ENCODE measurements at places on chromosomes 6 and 20.

GRCh38 chr20:31637660-31638059 lies at the start of gene COX4I2:
COX4I2 (plus strand) TSS chr20:31637912; CDS start chr20:31639018, 1,106 bp downstream.
- no peak for DNase-seq

DNA sequence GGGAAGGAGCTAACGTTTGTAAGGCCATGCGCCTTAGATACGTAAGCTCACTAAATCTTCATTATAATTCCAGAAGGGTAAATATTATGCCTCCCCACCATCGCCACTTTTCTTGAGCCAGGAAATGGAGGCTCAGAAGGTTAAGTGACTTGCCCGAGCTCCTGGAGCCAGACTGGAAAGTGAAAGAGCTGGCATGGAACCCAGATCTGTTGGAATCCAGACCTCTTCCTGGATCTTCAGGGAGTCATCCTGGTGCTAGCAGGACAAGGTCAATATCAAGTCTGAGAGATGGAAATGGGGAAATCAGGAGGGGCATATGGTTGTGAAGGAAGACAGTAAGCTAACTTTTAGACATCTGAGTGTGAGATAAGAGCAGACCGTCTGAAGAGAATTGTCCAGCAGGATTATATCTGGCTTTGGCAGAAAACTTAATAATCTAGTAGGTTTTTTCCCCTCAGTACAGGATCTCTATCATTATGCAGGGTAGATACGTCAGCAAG lies 6.2 kb downstream of the TMEM200A start:
- no peak for DNase-seq

DNA sequence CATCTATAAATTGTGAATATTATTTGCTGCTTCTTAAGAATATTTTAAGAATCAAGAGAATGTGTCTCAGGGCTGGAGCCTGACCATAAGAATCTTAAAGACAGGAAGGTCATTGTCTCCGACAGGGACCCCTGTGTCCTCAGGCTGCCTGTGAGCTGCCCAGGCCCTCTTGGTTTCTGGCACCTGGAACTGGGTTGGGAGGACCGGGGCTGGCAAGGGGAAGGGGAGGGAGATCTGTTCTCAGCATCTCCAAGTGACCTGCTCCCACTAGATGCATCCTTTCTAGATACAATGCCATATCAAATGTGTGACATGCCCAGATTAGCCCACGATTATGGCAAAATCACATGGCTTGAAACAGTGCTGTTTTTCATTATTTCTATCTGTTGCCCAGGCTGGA lies 110.5 kb downstream of the SCML4 start:
- no peak for DNase-seq

GRCh38 chr6:129860908-129861665 lies at the start of gene TMEM244:
TMEM244 (minus strand) TSS chr6:129861315; CDS start chr6:129861188, 127 bp downstream.
- no peak for DNase-seq

- DNase-seq, result peak; percentile 42
These were observed 143.4 kb downstream of the FAM83B start for GRCh38 chr6:54990001-54990400.

DNA sequence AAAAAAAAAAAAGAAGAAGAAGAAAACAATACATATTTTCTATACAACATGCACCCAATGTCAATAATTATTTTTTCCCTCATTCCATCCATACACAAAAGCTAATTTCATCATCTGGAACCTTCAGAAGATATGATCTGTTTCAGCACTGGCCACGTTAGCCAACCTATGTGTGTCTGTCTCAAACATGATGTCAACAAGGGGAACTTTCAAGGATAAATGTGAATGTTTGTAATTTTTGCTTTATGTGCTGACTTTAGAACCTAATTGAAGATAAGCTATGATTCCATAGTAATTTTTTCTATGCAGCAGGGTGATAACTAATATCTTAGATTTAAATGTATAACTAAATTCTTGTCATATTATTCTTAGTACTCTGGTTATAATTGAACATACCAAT lies 37.9 kb downstream of the IPCEF1 start:
- no peak for DNase-seq

DNA sequence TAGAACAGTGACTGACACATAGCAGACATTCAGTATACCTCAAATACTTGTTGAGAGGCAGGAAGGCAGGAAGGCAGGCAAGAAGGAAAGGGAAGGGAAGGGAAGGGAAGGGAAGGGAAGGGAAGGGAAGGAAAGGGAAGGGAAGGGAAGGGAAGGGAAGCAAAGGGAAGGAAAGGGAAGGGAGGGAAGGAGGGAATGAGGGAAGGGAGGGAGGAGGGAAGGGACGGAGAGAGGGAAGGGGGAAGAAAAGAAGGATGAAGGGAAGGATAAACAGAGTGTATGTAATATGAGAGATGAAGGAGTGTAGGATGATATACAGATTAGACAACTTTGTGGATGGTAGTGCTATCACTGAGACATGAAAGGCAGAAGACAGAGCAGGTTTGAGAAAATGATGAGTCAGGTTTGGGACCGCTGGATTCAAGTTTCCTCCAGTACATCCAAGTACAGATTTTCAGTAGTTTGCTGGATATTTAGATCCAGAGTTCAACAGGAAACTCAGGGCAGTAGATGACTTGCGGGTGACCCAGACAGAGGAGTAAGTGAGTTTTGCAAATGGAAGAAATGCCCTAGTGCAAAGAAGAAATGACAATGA lies 85.9 kb downstream of the MAFB start:
- DNase-seq, result no peak

DNA sequence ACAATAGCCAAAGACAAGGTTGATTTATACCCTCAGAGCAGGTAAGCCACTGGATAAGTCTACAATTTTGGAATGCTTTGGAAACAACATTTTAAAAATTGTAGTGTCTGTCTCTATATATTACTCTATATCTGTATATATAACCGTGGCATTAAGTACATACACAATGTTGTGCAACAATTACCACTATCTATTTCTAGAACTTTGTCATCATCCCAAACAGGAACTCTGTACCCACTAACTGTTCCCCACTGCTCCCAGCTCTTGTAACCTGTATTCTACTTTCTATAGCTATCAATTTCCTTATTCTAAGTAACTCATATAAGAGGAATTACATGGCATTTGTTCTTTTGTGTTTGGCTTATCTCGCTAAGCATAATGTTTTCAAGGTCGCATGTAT lies 78.2 kb upstream of the ASCC3 start:
- no peak for DNase-seq

- no peak for DNase-seq
These were observed 26.2 kb downstream of the TTBK1 start for GRCh38 chr6:43269273-43270007.

DNA sequence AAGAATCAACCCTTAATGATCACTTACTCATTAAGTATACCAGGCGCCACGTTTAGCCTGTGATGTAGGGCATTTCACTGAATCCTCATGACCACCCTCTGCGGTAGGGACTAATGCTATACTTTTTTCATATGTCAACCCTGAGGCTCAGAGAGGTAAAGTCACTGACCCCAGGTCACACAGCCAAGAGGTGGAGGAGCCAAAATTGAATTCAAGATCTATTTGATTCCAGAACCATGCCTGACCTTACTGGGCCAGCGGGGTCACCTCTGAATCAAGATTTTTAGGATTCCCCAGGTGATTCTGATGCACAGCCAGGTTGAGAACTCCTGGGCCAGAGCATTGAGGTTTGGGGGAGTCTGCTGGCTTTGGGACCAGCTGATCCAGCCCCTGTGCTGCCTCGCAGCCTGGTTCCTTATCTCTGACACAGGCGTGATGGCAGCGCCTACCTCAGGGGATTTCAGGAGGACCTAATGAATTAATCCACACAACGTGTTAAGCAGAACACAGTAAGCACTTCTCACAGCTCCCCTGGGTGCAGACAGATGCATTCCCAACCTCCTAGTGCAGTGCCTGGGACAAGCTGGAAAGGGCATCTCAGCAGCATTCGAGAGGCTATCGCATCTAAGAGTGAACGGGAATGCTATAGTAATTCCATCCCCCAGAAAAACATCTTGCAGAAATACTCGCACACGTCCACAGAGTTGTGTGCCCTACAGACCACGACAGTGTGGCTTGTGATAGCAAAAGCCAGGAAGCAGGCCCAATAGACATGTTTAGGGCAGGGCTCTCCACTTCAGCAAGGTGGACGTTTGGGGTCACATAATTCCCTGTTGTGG lies 101.4 kb upstream of the PTPN1 start:
- DNase-seq, result no peak

DNA sequence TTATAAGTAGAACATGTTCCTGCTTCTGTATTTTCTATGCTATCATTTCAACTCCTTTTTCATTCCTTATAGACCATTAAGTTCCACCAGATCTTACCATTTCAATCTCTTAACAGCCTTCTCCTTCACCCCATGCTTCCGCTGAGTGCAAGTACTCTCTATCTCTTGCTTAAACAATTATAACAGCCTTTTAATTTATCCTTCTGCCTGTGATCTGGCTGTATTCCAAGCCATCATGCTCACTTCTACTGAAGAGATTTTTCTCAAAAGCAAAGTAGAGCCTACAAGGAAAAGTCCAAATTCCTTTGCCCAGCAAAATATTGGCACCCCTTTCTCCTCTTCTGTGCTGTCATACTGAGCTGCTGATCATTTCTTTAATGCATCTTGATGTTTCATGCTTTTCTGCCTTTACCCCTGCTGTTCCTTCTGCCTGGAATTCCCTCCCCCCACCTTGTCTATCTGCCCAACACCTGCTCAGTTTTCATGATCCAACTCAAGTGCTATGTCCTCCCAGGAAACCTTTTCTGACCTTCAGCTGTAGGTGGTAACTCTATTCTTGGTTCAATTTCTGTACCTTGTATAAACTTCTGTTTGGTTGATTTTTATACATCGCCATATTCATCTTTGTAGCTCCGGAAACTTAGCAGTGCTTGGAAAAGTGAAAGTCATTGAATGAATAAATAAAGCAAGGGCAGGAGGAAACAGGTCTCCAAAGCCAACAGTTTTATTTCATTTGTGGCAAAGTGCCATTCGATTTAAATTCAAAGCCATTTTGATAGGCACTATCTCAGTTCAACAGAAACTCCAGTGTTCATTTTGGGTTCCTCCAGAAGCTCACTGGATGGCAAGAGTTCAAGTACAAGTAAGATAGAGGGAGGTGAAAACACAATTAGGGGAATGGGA lies 10.5 kb upstream of the BMP2 start:
- peak; percentile 85 for DNase-seq

DNA sequence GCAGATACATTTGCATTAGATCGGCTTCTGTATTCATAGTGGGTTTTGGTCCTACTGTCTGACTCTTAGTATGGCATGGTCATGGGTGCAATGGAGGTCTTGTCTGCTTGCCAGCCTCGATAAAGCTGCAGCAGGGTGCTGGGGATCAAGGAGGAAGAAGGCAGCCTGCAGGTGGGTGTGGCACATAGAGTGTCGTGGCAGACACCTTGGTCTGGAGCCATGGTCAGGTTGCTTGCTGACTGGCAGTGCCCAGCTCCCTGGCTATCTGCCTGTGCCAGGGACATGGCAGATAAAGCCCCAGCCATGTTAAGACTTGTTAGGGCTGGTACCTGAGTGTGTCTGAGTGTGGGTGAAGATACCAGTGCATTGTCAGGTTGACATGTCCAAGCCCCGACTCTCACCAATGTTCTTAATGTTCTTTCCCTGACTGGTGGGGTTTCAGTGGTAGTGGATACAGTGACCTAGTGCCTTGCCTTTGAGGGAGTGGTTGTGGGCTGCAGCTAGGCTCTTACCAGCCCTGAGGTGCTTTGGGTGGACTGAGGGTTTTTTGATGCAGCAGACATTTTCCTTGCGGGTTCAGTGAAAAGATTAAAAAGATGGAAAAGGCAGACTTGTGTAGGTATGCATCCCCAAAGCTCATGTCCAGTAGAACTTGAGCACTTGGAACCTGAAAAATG lies 1.8 kb downstream of the FAM83D start:
- peak; percentile 8 for DNase-seq
